ENCODE measurements at places on chromosomes 16 and 17. TPM values are rescaled to one million over a fixed set of nuclear protein-coding genes. Genes with fewer than 3 reads are reported as not detected.

GRCh38 chr17:32840241-32840640 lies 36.7 kb downstream of the MYO1D start:
- no peak overlapping the region for H3K4me3 ChIP-seq
- H3K27ac ChIP-seq: no peak overlapping the region
- H3K36me3 ChIP-seq: no peaks in the 10 kb centered on the region
- no peaks in the 10 kb centered on the region for H3K27me3 ChIP-seq
- DNase-seq: no peak
- H3K4me1 ChIP-seq: no peaks in the 10 kb centered on the region

- no peak overlapping the region for H3K4me3 ChIP-seq
- DNase-seq: no peak
- peak overlapping the region; percentile 67 for H3K27ac ChIP-seq
- no peaks in the 10 kb centered on the region for H3K36me3 ChIP-seq
- no peaks in the 10 kb centered on the region for H3K27me3 ChIP-seq
These were observed 59.4 kb upstream of the SIAH1 start for GRCh38 chr16:48444574-48444973.

GRCh38 chr17:42283241-42284023 lies 4.9 kb upstream of the STAT5A start:
- H3K4me1 ChIP-seq: peaks cover 27% of the 10 kb centered on the region
- H3K36me3 ChIP-seq: no peaks in the 10 kb centered on the region
- H3K4me3 ChIP-seq: no peak overlapping the region
- no peak overlapping the region for H3K27ac ChIP-seq
- peaks cover 16% of the 10 kb centered on the region for H3K27me3 ChIP-seq
- no peak for DNase-seq

DNA sequence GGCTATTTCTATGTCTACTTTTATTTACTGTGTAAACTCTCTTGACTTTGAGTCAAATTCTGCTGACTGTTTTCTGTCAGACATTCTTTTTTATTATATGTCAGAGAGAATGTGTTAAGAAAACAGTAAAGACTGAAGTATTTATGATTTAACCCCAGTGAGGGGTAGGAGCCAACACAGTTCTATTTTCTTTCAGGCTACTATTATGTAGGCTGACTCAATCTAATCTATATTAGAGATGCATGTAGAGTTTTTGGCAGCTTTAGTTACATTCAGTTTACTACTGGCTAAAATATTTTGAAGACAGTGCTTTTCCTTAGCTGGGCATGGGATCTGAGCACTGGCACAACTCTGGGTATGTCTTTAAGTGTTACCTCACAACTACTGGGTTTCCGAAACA lies 1108.0 kb downstream of the CDH11 start:
- no peaks in the 10 kb centered on the region for H3K4me1 ChIP-seq
- H3K27me3 ChIP-seq: no peaks in the 10 kb centered on the region
- H3K4me3 ChIP-seq: no peak overlapping the region
- H3K27ac ChIP-seq: no peak overlapping the region
- H3K36me3 ChIP-seq: no peaks in the 10 kb centered on the region

DNA sequence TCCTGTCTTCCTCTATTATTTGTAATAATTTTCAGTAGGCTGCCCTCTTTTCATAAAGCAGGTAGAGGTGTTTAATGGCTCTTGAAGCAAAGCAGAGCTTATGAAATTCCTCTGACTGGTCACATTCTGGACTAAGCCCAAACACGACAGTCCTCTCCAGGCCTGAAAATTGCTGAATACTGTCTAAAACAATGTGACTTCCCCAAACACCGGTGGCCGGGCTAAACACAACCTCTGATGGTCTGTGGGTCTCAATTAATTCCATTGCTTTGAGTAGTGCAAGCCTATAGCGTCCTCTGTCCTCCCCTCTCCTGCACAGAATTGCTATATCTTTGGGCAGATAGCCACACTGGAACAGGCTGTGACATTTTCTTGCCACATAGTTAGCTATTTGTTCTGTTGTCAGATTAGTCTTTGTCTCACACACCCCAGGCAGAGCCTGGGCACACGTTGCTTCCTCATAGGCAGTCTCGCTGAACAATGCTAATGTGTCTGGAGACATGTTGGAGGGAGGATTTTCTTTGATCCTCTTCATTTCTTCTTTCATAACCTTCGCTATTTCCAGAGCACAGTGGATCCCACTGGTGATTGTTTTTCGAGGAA lies 10.8 kb upstream of the SLFN12L start:
- DNase-seq: no peak
- no peaks in the 10 kb centered on the region for H3K4me1 ChIP-seq
- H3K36me3 ChIP-seq: no peaks in the 10 kb centered on the region

- H3K4me1 ChIP-seq: no peaks in the 10 kb centered on the region
- no peak overlapping the region for H3K4me3 ChIP-seq
- H3K27ac ChIP-seq: no peak overlapping the region
- peaks cover 49% of the 10 kb centered on the region for H3K36me3 ChIP-seq
- no peak for DNase-seq
These were observed 50.6 kb downstream of the MARF1 start for GRCh38 chr16:15592324-15592723.

GRCh38 chr17:44487170-44487569 lies 16.0 kb downstream of the GPATCH8 start:
- no peak for DNase-seq
- H3K36me3 ChIP-seq: no peaks in the 10 kb centered on the region
- H3K27me3 ChIP-seq: no peaks in the 10 kb centered on the region
- no peak overlapping the region for H3K4me3 ChIP-seq
- H3K4me1 ChIP-seq: no peaks in the 10 kb centered on the region

- DNase-seq: no peak
- no peak overlapping the region for H3K4me3 ChIP-seq
- no peaks in the 10 kb centered on the region for H3K4me1 ChIP-seq
- H3K27me3 ChIP-seq: no peaks in the 10 kb centered on the region
These were observed 23.5 kb downstream of the POLR3E start for GRCh38 chr16:22320572-22321339.

ABCC3 gene
- 1.2 TPM for polyA plus RNA-seq

DLX3 gene
- polyA plus RNA-seq: 0.10 TPM
